PC-9 (cell line): ENCODE measurements at places on chromosomes 7 and 10. TPM values are rescaled to one million over a fixed set of nuclear protein-coding genes. Genes with fewer than 3 reads are reported as not detected.

The SLC18A3 gene
- total RNA-seq, result not detected in 2 replicates

The LIMK1 gene
- 128 and 148 TPM in 2 replicates for total RNA-seq

The PNLIPRP1 gene
- total RNA-seq, result not detected in 2 replicates

The TRIM74 gene
- total RNA-seq, result 1.2 and 2.6 TPM in 2 replicates

The ATOH7 gene
- not detected in 2 replicates for total RNA-seq

The ANXA8 gene
- 172 and 196 TPM in 2 replicates for total RNA-seq

DNA sequence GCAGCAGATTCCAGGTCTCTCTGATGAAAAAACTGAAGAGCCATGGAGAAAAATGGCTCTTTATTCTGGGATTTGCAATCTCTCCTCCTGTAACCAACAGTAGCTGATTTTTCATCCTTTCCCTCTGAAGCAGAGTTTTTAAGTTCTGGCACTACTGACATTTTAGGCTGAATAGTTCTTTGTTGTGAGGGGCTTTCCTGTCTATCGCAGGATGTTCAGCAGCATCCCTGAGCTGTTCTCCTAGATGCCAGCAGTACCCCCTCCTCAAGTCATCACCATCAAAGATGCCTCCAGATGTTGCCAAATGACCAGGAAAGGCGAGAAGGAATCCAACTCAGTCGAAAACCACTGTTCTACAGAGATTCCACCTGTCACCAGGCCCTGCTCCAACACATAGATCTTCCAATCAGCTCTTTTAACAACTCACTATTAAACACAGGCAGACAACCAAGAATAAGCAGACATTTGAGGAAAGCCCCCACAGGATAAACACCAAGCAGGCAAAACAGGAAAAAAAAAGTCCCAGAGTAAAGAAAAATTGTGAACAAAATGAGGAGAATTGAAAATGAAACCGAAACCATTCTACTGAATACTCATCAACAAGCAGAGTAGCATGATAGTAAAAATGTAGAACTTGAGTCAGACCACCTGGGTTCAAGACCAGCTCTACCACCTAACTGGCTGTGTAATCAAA, 124.8 kb downstream of the MPP7 start:
- no peak for DNase-seq

DNA sequence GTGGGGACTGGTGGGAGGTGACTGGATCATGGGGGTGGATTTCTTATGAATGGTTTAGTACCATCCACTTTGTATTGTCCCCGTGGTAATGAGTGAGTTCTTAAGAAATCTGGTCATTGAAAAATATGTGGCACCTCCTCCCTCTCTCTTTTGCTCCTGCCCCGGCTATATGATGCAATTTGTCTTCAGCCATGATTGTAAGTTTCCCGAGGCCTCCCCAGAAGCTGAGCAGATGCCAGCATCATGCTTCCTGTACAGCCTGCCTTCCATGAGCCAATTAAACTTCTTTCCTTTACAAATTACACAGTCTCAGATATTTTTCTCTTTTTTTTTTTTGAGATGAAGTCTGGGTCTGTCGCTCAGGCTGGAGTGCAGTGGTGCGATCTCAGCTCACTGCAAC, 2.6 kb upstream of the KDM7A start:
- no peak for DNase-seq

DNA sequence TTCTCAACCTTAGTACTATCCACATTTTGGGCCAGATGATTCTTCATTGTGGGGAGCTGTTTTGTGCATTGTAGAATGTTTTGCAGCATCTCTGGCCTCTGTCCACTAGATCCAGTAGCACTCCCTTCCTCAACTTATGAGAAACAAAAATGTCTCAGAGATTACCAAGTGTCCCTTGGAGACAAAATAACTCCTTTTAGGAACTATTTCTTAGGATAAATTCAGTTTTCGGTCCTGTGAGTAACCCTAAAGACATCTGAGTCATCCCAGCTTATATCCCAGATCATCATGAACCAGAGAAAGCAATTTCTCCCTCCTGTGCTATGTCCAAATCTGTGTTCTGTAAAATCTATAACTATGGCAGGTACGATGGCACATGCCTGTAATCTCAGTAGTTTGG, 266.6 kb upstream of the PHYHIPL start:
- no peak for DNase-seq

DNA sequence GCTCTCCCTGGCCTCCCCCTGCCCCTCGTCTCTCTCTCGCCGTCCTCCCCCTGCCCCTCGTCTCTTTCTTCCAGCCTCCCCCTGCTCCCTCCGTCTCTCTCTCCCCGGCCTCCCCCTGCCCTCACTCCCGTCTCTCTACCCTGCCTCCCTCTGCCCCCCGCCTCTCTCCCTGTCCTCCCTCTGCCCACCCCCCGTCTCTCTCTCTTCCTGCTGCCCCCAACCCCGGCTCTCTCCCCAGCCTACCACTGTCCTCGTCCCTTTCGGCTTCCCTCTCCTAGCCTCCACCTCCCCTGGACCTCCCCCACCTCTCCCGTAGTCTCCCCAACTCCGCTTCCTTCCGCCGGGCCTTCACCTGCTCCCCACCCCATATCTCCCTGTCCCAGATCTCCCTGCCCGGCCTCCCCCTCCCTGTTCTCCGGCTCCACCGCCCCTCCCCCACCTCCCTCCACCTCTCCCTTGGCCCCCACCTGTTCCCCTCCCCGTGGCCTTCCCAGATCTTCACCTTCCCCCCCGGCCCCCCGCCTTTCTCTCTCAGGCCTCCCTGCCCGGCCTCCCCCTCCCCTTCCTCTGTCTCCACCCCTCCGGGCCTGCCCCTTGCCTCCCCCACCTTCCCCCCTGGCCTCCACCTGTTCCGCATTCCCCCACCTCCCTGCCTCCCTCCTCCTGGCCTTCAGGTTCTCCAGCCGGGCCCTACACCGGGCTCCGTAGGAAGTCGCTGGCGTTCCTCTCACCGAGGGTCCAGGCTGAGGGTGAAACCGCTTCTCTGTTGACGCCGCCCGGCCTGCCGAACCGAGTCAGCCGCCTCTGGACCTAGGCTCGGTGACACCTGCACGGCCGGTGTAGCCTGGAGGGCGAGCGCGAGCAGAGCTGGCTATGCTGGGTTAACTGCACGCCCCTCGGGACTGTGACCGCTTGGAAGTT, 1.2 kb downstream of the GET4 start:
- peak; percentile 74 for DNase-seq

GRCh38 chr7:130479716-130480400, 12.0 kb upstream of the MEST start:
- DNase-seq, result no peak

- no peak for DNase-seq
Measured at GRCh38 chr7:126689037-126689436, 563.7 kb downstream of the GRM8 start.

- no peak for DNase-seq
Measured at GRCh38 chr7:31864646-31865045, 177.6 kb downstream of the PPP1R17 start.

DNA sequence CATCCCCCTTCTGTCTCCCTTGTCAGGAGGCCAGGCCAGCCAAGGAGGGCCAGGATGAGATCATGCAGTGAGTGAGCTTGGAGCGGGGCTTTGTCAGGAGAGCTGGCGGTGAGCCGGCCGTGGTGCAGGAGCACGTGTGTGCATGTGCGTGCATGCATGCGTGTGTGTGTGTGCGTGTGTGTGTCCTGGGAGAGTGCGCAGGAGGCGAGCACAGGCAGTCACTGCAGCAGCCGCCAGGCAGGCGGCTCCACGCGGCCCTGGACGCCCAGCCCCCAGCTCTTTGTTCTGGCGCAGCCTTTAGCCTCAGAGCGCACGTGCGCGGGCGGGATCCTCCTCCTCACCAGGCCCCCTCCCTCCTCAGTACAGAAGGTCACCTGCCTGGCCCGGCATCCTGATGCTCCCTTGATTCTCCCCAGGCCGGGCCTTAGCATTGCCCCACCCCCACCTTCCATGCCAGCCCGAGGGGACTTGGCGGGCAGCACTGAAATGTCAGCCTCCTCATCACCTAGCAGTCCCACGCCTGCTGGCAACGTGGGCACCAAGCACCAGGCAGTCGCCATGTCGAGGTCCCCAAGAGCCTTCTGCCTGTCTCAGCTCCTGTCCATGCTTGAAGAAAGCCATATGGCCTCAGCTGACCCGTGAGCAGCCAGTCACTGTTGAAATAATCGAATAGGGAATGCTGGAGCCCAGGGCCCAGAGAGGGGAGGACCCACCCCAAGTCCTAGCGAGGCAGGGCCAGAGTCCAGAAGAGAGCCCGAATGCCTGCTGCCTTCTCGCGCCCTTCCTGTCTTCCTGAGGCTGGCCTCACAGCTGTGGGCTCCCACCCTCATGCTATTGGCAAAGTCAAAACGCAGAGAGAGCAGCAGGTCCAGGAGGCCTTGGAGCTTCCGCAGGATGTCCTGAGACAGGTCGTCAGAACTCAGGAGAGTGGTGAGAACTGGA, 125.9 kb upstream of the PPIF start:
- DNase-seq, result no peak

DNA sequence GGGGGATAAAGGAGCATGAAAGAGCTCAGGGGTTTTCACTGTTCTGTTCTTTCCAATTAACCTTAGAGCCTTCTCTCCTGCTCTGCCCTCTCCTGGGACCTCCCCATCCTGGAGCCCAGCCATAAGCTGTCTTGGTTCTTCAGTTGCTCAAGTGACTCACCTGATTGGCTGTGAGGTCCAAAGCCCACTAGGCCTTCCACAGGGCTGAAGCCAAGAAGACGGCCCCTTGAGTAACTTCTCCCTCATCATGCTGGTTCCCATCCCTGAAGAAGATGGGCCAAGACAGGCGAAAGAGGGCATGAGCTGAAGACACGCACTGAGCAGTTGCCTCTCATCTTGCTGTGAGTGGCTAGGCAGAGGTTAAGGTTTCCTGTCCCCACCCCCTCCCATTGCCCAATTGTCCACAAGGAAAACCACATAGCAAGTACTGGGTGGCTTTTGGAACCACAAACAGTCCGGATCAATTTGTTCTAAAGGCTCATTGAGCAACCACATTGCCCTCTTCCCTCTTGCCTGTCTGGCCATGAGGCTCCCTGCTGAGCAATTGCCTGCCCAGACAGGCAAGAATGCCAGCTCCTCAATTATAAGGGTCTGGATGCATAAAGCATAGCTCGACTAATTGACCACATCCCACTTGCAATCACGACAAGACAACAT, 43.9 kb upstream of the GPAM start:
- DNase-seq, result no peak

DNA sequence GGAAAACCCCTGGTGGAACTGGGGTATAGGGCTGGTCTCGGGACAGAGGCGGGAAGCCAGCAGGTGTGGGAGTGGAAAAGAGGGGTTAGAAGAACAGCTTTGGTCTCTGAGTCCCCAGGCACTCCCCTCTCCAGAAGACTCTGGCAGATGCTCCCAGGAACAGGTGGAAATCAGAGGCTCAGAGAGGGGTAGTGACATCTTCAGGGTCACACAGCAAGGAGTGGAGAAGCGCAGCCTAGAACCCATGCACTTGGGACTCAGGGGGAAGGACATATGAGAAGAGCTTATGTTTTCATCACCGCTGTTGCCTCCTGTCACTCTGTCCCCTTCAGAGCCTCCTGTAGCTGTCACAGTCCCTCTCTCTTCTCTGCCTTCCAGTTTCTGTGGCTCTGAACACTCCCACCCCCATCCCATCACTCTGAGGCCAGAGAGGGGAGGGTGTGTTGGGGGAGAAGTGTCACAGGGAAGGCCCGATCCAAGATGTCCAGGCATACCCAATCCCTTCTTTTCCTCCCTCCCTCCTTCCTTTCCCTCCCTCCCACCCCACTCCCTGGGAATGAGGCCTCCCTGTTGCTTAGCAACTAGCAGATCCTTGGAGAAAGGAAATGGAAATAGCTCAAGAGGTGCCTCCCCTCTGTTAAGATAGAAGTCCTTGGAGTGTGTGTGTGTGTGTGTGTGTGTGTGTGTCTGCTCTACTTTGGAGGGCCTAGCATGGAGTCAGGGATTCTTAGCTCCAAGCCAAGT, 32.0 kb downstream of the SRRM3 start:
- DNase-seq, result no peak

DNA sequence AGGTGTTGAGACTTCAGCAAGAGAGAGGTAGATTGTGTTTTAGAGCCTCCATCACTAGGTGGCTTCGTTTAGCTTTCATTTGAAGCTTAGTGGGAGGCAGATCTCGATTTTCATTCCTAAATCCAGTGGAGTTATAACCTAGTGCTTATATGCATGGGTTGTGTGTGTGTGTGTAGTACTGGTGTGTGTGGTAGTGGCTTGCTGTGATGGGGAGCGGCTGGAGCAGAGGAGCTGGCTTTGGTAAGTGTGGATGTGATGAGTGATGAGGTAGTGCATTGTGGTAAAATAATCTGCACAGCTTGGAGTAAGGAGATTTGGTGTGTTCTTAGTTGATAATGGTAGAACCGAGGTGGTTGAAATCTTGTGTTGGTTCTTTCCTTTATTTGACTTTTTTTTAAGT, 43.2 kb downstream of the AP3M1 start:
- no peak for DNase-seq

DNA sequence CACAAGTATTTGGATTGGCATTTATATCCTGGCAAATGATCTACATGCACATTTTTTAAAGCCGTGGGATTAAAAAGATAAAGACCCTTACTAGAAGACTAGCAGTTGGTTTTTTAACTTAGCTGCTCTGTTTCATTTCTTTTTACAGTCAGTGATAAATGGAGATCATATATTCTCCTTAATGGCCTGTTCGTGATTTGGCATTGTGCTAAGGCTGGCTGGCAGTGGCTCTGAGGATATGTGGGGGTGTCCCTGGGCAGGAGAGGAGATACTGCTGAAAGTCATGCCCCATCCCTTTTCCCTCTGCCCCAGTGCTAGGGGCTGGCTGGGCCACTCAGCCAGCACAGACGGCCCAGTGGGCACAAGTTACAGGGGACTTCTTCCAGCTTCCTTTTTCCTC, 341.7 kb downstream of the PRPF18 start:
- no peak for DNase-seq
